ENCODE measurements at places on chromosomes 6 and 20.
A peak's percentile ranks its signal among the peaks of the same experiment; 100 is the strongest.

DNA sequence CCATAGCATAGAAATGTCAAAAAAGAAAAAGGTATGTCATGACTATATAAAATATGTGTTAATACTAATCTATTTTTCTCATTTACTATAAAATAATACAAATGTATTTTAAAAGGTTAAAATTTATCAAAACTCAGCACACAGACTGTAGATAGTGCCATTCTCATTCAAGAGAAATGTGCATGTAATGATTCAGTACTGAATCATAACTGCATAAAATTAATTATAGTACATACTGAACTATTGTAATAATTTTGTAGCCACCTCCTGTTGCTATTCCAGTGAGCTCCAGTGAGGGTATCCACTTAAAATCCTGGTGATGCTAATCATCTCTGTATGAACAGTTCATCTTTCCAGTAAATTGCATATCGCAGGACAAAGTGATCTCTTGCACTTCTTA, 82.8 kb downstream of the HMGCLL1 start:
- no peak for DNase-seq

DNA sequence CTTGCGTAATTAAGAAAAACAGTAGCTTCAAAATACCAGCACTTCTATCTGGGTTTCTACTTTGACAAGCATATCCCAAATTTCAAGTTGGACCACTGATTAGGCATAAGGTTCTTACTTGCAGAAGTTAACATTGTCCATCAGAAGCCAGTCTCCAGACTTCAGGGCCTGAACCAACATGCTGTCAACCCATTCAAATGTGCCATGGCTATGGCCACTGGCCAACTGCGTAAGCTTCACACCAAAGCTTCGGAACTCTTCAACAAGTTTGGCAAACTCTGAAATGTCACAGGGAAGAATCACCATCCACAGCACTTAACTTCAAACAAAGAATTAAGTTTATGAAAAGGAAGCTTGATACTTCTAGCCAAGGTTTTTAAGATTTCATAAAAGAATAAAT, 78.0 kb upstream of the LYRM2 start:
- DNase-seq = no peak

- DNase-seq = peak; percentile 37
Observed at GRCh38 chr20:4091490-4092479, 76.4 kb upstream of the RNF24 start.

GRCh38 chr6:71420693-71421328, 132.2 kb downstream of the OGFRL1 start:
- DNase-seq = peak; percentile 24

DNA sequence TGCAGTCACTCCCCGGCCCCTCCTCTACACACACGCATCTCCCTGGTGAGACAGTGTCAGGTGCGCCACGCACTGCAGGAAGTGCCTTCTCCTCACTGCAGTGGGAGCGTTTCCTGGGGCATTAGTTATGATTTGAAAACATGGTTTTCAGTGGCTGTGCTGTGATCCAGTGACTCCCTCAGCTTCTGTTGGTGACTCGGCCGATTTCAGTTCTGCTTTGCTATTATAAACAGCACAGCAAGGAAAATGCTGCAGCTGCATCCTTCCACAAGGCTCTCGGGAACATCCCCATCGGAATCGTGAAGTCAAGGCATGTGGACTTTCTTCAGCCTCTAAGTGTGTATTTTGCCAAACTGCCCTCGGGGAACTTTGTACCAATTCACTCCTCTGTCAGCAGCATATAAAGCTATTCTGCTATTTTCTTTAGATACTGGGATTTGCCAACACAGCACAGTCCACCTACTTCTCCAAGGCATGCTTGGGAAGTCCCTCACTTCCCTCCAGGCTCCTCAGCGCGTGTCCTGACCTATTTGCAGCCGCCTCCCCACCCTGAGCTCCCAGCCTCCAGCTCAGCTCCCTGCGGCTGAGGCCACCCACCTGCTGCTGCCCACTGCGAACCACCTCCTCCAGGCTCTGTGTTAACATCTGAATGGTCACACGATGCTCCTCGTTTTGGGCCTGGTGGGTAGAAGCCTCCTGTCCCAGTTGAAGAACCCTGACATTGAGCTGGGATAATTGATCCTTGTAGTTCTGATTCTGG, 54.5 kb downstream of the GINS1 start:
- no peak for DNase-seq

DNA sequence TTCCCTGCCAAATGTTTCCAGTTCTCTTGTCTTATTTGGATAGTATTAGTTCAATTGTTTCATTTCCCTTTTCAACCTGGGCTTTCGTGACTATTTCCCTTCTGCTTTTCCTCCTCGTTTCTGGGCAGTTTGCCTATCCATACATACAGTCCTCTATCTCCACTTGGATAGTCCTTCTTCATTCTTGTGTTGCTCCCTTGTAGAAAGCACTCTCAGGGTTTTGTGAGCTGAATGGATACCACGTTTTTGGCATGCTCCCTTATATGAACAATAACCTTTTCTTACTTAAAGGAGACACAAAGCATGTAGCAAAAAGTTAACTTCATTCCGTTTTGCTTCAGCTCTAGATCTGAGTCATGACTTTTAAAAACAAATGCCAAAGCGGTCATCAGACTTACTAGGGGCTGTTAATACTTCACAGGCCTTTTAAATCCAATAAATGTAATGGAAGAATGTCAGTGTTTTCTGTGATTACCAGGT, 16.6 kb downstream of the CRYBG1 start:
- no peak for DNase-seq

- DNase-seq = no peak
Observed at GRCh38 chr6:165659945-165660856, 2.8 kb downstream of the PDE10A start.

- DNase-seq = no peak
Observed at GRCh38 chr6:152636609-152637295, 410 bp downstream of the SYNE1 start.

- DNase-seq = no peak
Observed at GRCh38 chr6:163983679-163984078, 569.2 kb downstream of the QKI start.

DNA sequence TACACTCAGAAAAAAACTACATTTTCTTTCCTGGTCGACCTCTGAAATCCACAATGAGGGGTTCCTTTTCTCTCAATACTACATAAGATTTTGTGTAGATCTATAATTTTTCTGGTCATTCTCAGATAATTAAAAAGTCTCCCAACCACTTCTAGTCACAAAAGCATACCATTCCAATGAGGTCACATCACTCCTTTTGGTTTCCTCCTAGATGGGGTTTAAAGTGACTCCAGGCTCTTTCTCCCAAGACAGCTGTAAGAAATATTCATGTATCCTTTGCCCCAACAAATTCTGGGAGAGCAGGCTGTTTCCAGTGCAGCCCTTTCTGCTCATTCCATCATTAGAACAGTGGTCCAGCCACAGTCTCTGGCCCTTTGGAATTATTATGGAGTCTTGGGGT, 43.1 kb upstream of the BEND6 start:
- no peak for DNase-seq

- DNase-seq = no peak
Observed at GRCh38 chr6:98094696-98095095, 739.7 kb upstream of the POU3F2 start.

- no peak for DNase-seq
Observed at GRCh38 chr6:168265827-168266815, 53.5 kb downstream of the DACT2 start.

DNA sequence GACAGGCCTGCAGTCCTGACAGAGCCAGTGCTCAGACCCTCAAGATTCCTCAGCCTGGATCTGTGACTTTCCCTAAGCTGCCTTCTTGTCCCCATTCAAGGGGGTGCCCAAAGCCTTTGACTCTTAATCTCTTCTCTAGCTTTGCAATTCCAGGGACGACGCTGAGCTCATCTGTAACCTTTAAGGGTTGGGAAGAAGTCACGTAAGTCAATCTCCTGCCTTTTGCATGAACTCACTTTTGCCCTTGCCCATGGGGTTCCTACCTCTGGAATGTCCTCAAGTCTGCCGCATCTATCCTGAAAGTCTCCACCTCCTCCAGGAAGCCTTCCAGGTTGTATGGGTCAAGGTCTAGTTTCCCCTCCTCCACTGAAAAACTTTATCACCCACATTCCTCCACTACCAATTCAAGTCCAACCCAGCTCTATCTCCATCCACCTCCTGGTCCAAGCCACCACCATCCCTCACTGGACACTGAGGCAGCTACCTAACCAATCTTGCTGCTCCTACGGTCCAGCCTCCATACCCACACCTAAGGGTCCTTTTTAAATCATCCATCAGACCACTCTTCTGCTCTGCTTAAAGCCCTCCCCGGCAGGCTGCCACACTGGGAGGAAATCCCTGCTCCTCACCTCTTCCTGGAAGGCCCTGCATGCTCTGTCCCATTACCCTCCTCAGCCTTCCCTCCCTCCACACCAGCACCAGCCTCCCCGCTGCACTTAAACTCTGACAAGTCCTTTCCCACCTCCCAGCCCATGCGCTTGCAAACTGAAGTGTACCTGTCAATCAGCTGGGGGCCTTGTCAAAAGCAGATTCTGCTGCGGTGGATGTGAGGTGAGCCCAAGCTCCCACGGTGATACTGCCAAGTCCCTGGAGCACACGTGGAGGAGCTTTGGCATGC, 29.7 kb downstream of the PREX1 start:
- DNase-seq = no peak

- no peak for DNase-seq
Observed at GRCh38 chr20:37273988-37274387, 12.4 kb upstream of the GHRH start.

All from stimulated activated CD4-positive, alpha-beta T cell treated with anti-CD3 and anti-CD28 coated beads, Interleukin-1b, Interleukin-23, amount 100 ng/mL, for 48 hours (primary cell).